ENCODE measurements at places on chromosomes 1 and 21. TPM values are rescaled to one million over a fixed set of nuclear protein-coding genes. Genes with fewer than 3 reads are reported as not detected.

- peak; percentile 85 for DNase-seq
Observed at GRCh38 chr1:227357171-227357926, 39.1 kb upstream of the CDC42BPA start.

- DNase-seq, result peak; percentile 38
Observed at GRCh38 chr1:1351511-1352427, 2.6 kb upstream of the DVL1 start.

DNA sequence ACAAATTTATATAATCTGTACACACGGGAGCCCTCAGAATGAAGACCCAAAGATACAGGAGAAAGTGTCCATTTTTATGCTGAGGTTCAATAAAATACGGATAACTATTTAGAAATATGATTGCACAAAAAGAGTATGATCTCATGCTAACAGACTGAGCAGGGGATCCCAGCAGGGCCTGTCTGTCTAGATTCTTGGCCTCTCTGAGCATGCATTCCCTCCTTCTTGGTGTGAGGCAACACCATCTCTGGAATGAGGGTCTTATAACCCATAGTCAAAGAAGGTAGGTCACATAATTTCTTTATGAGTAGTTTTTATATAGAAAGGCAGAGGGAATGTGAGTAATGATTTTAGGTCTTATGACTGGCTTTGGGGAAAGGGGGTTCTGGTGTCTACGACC, 5.4 kb downstream of the PRMT6 start:
- no peak for DNase-seq

DNA sequence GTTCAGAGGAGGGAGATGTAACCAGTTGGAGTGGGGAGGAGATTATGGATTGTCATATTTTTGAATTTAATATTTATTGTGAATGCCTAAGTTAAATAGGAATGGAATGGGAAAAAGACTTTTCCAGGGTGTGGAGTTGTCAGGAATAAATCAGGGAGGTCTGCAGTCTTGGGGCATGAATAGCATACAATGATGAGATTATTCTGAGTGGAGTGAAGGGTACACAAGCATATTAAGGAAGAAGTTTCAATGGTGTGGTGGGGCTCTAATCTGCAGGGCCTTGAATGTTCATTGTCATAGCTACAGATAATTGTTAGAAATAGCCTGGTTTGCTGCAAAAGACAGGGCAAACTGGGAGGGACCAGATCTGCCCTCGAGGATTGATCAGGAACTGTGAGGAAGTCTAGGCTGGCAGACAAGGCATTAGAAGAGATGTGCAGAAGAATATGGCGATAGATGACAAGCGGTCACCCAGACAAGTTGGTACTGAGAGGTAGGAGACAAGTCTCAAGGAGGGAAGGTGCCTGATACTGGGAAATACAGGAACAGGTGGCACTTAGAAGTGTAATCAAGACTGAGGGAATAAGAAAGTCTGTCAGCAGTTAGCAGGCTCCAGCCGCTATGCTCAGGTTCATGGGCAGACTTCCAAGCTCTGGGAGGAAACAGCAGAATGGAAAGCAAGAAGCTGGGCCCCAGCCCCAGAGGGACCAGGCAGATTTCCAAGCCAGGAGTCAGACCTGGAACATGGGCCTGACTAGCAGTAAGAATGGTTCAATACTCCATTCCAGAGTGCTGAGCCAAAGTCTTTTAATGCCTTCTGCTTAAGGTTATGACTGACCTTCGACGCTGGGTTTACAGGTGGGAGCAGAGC, 20.9 kb upstream of the RGL1 start:
- peak; percentile 91 for DNase-seq

- DNase-seq, result no peak
Observed at GRCh38 chr1:187516874-187517273, 688.1 kb downstream of the PLA2G4A start.

GRCh38 chr1:67188137-67188536, 21.9 kb downstream of the IL23R start:
- DNase-seq, result no peak

DNA sequence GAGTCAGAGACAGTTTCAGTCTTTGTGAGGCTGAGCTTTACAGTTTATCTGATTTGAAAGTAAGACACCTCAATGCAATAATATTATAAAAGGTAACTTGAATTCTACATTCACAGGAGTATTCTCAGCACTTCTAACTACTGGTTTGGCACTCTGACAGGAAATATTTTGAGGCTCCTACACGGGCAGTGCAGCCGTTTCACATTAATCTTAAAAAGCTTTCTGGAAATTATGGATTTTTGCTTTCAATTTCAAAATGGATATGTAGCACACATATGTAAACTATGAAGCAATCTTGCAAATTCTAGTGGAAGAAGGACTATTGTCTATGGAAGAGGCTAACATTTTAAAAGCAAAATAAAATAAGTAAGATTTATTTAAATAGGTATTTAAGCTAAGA, 262.9 kb upstream of the SNX7 start:
- no peak for DNase-seq

GRCh38 chr1:230149751-230150584, 82.9 kb downstream of the GALNT2 start:
- DNase-seq, result peak; percentile 32

The RIPPLY3 gene
- total RNA-seq, result not detected

The LCE4A gene
- total RNA-seq, result not detected

The SEC22B gene
- total RNA-seq, result 78.9 TPM

The CFAP107 gene
- total RNA-seq, result not detected

The ATAD3A gene
- total RNA-seq, result 26.1 TPM

Measured in IMR-90 (cell line).